GM23248 (cell line): ENCODE measurements at places on chromosomes 2 and 18.

DNA sequence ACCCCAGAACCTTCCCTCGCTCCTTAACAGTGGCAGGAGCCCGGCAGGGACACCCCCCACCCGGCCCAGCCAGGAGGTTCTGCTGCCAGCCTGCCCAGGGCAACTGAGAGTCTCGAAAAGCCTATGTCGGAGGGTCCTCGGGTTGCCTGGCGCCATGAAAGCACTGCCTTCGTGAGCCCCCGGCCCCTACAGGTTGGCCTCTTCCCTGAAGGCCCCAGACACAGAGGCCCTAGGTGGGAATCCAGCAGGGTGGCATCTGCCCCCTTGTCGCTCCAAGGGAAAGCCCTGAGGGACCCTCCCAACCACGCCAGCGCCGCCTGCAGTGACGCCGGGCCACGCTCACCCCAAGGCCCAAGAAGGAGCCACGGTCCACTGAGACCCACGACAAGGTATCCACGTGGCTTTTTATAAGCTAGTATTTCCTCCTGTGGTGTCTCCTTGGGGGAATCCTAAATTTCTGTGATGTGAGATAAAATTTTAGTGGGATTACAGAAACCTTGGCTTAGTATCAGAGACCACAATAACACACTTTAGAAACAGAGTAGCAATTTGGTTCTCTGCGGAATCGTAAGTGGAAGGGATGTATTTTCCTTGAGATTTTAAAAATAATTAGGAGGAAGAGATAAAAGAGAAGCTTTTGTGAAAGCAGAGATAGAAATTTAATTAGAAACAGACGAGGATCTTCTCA, 138.9 kb downstream of the HDAC4 start:
- DNase-seq, result no peak

DNA sequence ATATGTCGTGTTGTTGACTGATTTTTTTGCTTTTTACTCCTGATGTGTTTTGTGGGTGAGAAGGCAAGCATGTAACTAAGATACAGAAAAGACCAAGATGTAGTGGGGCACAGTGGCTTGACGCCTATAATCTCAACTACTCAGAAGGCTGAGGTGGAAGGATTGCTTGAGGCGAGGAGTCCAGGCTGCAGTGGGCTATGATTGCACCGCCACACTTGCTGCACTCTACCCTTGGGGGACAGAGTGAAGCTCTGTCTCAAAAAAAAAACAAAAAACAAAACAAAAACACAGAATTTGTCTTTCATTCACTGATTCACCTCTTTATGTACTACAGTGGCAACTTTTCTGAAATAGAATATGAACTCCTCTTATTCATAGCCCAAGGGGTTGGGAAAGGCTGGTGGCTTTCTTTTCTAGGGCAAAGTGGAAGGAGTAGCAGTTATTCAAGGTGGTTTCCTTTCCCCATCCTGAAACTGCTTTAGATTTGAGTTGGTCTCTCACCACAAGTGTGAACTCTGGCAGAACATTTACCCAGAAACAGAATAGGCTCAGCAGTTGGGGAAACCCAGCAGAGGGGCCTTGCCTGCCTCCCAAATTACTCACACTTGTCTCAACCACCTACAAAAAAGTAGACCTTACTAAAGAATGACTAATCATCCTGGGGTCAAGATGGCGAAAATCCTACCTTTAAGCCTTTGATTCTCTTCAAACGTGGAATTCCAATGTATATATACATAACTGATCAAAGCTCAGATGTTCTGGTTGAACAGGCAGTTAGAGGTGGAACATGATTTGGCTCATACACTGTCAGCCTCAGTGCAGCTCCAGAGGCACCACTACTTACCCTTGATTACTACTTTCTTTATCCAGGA, 6.5 kb downstream of the TANK start:
- DNase-seq, result no peak

DNA sequence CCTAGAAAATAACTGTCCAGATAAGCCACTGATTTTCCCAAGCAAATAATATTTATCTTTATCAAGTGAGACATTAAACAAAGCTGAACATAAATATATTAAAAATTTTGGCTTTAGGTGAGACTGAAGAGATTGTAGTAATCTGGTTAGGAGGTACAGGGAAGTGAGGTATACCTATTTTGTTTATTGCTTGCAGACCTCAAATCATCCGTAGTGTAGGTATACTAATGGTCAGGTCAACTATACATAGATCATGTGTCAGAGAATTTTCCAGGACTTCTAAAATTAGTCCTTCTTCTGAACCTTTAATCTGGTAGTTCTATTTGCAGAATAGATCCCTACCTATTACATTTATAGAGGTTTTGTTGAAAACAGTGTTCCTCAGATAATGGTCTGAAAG, 41.5 kb downstream of the SP140 start:
- DNase-seq, result no peak

DNA sequence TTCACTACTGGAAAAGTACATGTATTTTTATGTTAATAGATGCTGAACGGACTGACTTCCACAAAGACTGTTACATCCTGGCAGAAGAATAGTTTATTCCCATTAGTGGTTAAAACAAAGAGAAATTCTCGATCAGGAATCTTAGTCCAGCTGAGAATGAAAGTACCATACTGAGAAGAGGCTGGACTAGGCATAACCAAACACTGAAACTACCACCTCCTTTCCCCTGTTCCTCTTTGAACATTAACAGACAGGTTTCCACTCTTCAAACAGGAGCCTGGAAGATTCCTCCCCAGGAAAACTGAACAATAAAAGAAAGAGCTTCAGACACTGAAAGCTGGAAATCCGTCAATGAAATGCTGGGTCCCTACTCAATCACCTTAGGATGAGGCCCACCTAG, 25.8 kb downstream of the LDAH start:
- no peak for DNase-seq

DNA sequence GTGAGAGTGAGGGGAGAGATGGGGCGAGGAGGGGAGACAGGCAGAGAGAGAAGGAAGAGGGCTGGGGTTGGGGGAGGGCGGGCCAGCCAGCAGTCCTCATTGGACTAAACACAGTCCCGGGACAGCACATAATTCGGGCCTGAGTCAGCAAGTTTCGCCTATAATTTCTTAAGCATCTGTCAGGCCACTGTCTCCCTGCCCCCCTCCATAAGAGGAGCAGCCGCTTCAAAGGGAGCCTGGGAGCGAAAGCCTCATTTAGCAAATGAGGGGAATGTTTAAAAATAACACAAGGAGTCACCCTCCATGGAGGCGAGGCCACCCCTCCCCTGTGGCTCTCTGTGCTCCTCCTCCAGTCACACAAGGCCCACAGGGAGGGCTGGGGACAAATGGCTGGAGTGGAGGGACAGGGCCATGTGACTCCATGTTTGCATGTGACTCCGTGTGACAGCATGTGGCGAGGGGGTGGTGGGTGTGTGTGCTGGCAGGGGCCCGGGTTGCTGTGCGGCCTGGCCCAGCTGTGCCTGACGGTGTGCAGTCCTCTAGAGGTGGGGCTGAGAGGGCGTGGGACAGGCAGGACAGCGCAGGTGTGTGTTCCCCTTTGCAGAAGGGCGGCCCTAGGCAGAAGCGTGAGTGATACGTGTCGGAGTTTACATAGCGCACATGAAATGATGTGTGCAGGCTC, 162.4 kb downstream of the CELF4 start:
- DNase-seq, result peak; percentile 92

- DNase-seq, result peak; percentile 58
Measured at GRCh38 chr18:71036783-71037182, 747.9 kb downstream of the SOCS6 start.

DNA sequence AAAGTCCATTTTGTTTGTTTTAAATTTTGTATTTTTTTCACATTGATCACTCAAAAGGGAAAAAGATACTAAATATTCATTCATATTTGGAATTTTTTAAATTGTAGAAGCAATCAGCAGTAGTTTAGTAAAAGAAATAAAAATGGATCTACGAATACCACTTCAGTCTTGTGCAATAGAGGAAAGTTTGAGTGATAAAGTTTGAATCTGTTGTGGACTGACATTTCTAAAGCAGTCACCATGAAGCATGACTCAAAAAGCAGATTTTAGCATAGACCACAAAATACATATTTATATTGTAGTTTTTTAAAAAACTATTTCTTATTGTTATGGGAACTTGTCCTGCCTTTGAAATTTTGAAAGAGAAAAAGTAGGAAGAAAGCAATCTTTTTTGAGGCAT, 520.5 kb upstream of the ZEB2 start:
- no peak for DNase-seq

DNA sequence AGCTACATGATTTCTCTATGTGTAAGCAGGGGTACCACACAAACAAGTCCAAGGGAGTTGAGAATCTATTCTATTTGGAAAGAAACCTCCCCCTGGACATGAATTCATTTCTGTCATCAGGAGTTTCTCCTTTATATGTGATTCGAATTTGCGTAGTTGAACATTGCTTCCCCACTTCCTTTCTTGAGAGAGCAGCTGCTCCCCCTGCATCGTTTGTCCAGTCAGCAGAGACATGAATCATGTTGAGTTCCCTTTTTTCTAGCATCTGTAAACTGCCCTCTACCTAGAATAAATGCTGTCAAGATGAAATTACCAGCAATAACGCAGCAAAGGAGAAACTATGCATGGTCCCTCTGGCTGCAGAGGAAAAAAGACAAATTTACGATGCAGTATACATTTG, 73.8 kb downstream of the KIF5C start:
- no peak for DNase-seq

GRCh38 chr2:85961053-85961452, 72.3 kb upstream of the ST3GAL5 start:
- DNase-seq, result no peak

- DNase-seq, result no peak
Measured at GRCh38 chr2:57892920-57893319, 153.7 kb upstream of the VRK2 start.

GRCh38 chr2:190478572-190479195, 55.8 kb downstream of the NEMP2 start:
- DNase-seq, result no peak

DNA sequence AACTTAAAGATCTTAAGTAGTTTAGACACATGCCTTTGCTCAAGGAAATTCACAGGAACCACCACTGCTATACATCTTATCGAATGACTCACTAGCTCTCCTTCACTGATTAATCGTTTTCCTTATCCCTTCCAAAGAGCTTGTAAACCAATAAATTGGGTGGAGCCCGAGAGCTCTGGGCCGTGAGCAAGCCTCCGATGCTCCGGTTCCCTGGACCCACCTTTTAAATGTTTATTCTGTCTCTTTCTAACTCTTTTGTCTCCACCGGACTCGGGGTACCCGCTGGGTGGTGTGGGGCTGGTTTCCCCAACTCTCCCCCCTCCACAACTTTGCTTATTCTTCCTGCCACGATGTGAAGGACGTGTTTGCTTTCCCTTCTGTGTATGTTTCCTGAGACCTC, 292.9 kb upstream of the TMEFF2 start:
- no peak for DNase-seq

- no peak for DNase-seq
Measured at GRCh38 chr2:1870431-1870830, 126.1 kb upstream of the PXDN start.

DNA sequence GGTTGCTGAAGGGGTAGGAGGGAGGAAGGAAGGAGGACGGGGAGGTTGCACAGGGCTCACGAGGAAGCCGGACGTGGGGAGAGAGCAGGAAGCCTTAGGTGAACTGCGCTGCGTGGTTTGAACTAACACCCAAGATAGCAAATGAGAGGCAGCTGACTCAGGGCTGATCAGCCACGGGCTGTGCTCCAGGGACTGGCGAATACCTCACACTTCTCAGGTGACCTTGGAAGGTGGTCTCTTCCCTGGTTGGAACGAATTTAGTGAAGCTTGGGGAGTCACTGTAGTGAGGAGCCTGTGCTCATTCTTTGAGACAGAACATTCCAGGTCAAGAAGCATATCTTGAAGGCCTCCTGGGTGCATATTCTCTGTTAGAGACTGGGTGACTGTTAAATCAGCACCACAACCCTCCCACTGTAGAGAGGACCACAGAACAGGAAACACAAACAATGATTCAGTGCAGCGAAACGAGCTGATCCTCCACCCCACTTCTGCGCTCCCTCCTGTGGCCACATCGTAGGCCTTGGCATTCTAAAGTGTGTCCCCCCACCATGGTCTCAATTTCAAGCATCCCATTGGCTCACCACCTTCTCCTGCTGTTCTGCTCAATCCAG, 33.8 kb downstream of the TOGARAM2 start:
- DNase-seq, result peak; percentile 23

- peak; percentile 62 for DNase-seq
Measured at GRCh38 chr2:130374587-130375290, 18.9 kb downstream of the PTPN18 start.

DNA sequence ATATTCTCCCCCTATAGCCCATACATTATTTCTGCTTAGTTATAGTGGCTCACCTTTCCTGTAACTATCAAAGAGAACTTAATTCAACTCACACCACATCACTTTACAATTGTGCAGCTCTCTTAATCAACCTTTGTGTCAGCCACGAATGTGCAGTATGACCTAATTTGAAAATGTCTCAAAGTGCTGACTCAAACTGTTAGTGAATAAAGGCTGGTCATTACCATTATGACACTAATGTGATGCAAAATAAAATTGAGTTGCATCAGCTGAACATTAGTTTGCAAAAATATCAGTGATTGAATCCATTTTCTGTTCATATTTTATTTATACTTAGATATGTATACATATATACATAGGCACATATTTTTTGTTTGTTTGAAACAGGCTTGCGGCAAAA, 251.8 kb downstream of the MEIS1 start:
- DNase-seq, result peak; percentile 52

GRCh38 chr2:65264821-65265670, 37.4 kb downstream of the ACTR2 start:
- peak; percentile 82 for DNase-seq

DNA sequence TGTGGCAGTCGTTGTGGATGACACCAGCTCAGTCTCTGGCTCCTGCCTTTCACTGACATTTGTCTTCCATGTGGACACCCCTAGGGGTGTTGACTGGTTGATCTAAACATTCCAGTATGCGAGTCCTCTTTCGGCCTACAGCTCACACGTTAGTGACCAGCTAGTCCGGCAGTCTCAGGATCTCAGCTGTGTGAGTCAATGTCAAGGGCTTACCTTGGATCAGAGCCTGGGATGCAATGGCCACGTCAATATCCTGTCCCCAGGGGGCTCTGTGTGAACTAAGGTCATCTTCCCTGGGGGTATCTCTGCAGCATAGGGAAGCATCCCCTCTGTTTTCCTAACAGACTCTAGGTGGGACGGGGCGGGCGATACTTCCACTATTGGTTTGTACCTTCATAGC, 35.1 kb upstream of the YWHAQ start:
- peak; percentile 97 for DNase-seq

DNA sequence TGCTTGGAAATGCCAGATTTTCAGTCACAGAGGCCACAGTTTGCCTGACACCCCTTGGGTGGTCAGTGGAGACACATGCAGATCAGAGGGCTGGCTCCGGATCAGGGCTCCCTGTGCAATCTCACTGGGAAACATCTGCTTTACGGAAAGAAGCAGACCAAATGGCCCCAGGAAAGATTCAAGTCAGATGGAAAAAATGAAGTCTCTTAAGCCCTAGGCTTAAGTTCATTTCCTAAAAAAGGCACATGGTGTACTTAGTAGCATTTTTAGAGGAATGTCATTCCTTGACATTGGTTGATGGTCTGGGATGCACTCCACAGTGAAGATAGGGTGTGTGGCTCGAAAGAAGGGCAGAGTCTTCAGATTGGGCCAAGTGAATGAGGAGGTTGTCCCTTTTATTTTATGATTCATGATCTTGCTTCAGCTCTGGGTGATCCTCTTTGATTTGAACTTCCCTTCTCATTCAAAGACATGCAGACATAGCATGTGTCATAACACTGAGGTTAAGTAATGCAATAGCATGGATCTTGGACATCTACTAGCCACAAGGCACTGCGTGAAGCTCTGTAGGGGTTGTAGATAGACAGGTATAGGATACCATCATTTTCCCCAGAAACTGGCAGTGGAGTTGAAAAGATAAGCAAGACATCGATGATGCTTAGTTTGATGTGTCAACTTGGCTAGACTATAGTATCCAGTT, 56.5 kb downstream of the KCNE4 start:
- peak; percentile 60 for DNase-seq
